Ascending aorta (tissue), 2 donors: ENCODE measurements at places on chromosomes 1 and 21. TPM values are rescaled to one million over a fixed set of nuclear protein-coding genes. Genes with fewer than 3 reads are reported as not detected.

ASCL5 gene
- not detected for total RNA-seq

GJC2 gene
- total RNA-seq: 5.4 TPM

SPATA21 gene
- total RNA-seq: not detected

ACTN2 gene
- 10.5 TPM for total RNA-seq

TOR3A gene
- 109 TPM for total RNA-seq

HNRNPCL4 gene
- total RNA-seq: not detected

F13B gene
- total RNA-seq: not detected

IVL gene
- not detected for total RNA-seq

GCSAML gene
- total RNA-seq: not detected

CRP gene
- 3.8 TPM for total RNA-seq

- DNase-seq: no peak
These were observed 63.4 kb upstream of the L1TD1 start for GRCh38 chr1:62131093-62131725.

- no peak for DNase-seq
These were observed 24.4 kb upstream of the NDC1 start for GRCh38 chr1:53862507-53862906.

- DNase-seq: no peak
These were observed 84.2 kb downstream of the ABCA4 start for GRCh38 chr1:94036730-94037129.

DNA sequence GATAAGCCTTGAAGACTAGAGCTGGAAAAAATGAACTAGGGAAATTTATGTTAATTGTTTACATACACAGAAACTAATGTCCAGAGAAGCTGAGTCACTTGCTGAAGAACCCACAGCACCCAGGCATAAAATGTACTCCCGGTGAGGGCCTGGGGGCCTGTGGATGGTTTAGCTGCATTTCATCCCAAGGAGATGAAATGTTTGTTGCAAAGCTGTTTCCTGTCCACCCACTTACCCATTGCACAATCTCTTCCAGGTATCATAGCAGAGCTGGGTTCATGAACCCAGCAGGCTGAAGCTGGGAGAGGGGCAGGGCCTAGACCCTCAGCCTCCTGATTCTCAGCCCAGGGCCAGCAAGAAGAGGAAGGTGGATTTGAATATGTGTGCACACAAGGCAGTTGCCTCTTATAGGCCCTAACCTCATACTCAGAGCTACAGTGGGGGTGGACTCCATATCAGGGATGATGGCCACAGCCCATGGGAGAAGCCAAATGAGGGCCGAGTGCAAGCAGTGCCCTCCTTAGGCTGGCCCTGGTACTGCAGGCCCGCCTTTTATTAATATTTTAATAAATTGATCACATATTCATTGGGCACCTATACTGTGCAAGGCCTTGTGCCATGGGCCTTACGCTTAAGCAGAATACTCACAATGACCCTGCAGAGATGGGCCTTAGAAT, 110.8 kb downstream of the LACTBL1 start:
- DNase-seq: no peak

DNA sequence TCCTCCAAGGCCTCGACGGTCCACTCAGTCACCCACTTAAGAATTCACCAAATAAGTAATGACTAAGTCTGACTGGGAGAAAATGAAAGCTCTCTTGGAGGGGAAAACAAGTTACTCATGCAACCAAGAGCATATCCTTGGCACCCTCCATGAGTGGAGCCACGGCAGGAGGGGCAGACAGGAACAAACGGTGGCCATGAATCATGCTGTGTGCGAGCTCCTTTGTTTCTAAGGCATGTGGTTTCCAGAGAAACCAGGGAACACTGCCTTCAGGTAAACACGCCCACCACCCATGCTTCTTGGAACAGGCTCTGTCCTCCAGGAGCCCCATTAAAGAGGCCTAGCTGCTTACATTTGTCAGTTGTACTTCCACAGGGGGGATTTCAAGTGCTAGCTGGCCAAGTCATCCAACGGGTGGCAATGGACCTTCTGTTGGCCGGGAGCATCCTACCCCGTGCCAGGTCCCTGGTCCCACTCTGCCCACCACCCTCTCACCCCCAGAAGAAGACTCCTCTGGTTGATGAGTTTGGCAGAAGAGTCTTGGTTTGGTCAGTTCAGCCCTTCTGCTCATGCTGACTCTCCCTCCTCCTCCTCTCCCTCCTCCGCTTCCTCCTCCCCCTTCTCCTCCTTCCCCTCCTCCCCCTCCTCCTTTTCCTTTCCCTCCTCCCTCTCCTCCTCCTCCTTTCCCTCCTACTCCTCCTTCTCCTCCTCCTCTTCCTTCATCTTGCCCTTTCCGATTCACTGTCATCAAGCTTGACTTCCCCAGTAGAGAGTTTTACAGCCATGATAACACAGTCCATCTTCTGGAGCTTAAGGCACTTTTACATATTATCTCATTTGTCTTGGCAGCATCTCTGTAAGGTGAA, 107.6 kb downstream of the CCDC185 start:
- peak; percentile 14 for DNase-seq

GRCh38 chr1:30302858-30303257, 420.5 kb downstream of the MATN1 start:
- DNase-seq: no peak

DNA sequence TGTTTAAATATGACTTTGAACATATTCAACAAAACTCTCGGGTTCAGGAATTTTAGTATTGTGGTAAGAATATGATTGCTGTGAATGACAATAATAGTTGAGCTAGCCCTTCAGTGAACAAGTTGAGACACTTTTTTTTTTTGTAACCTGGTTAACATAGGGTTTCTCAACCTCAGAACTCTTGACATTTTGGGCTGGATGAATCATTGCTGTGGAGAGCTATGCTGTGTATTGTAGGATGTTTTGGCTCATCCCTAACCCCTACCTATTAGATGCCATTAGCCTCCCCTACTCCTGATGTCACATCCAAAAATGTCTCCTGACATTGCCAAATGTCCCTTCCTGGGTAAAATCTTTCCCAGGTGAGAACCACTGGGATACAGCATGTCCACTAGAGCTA, 113.7 kb downstream of the RUNX1 start:
- no peak for DNase-seq

- no peak for DNase-seq
These were observed 86.7 kb upstream of the TTC34 start for GRCh38 chr1:2887941-2888855.

DNA sequence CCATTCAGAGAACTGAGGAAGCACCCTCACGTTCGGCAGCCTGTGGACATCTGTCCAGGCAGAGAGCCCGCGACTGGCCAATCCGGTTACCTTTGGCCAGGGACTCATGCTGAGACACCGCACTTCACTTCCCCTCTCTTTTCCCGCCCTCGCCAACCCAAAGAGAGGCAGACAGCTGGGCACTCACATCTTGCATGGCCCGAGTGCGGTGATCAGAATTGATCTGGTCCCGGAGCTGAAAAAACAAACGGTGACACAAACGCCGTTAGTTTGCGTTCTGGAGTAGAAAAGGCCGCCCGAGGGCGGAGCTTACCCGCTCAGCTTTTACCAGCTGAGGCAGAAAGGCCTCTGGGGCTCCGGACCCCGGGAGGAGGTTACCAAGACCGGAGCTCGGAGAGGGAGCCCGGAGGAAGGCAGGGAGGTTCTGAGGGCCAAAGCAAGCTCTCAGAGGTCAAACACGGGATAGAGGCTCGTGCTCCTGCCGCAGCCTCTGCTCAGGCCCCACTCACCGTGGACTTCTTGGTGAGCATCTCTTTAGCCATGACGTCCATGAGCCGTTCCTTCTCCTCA, 376 bp downstream of the SF3A3 start:
- peak; percentile 68 for DNase-seq

GRCh38 chr1:199855580-199855979, 171.9 kb upstream of the NR5A2 start:
- no peak for DNase-seq

GRCh38 chr1:17837233-17838030, 82.3 kb downstream of the ACTL8 start:
- no peak for DNase-seq

DNA sequence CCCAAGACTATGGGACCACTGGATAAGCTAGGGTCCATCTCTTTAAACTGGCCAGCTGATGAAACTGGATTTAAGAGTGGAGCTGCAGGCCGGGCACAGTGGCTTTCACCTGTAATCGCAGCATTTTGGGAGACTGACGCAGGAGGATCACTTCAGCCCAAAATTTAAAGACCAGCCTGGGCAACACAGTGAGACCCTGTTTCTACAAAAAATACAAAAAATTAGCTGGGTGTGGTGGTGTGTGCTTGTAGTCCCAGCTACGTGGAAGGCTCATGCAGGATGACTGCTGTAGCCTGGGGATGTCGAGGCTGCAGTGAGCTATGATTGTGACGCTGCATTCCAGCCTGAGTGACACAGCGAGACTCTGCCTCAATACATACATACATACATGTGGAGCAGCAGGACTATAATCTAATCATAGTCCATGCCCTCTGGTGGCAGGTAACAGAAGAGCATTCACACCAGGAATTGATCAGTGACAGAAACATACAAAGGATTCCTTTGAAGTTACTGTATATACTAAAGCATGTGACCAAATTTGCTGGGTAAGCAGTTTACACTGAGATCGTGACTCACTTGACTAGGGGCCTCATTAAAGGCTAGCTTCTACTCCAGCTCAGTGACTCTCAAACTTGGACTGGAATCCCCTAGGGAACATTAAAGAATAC, 101.5 kb upstream of the SLFNL1 start:
- DNase-seq: no peak

GRCh38 chr1:228866468-228866867, 131.2 kb downstream of the RHOU start:
- no peak for DNase-seq

GRCh38 chr1:27634985-27635367, at the start of gene FGR:
TSS of gene FGR (minus strand) at chr1:27635185. CDS start at chr1:27623916, 11,269 bp downstream.
- no peak for DNase-seq

DNA sequence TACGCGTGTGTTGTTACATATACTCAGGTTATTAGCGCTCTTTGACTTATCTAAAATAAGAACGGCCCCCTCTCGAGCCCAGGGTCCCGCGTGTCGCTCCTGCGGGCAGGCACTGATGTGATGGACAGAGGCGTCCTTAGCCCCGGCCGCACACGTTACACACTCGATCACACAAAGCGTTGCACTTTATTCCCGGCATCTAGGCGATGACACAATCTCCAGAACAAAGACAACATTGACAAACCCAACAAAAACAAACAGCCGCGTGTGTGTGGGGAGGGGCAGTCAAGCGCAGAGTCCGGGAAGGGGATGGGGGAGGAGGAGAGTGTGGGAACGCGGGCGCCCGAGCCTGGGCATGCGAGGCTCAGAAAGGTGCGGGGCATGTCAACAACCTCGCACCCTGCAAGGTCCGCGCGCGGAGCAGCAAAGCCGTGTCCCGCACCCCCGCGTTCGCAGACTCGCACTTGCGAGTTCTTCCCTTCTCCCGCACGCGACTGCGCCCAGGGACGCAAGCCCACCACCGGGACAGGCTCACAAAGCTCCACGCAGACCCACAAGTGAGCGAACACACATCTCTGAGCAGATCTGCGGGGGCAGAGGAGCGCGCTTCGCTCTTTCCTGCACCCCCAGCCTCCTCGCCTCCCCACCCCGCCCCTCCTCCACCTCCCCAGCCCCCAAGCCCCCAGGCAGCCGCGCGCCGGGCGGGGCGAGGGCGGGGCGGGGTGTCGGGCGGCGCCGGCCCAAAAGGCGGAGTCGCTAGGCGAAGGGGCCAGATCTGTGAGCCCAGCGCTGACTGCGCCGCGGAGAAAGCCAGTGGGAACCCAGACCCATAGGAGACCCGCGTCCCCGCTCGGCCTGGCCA, at the start of gene EFNA1:
EFNA1 (plus strand) TSS at position 772 of the 862 bp plus-strand sequence. CDS start 102 bp downstream, outside the sequence.
- DNase-seq: peak; percentile 78

- DNase-seq: peak; percentile 98
These were observed 12.2 kb downstream of the ADAMTSL4 start for GRCh38 chr1:150561254-150561973.

DNA sequence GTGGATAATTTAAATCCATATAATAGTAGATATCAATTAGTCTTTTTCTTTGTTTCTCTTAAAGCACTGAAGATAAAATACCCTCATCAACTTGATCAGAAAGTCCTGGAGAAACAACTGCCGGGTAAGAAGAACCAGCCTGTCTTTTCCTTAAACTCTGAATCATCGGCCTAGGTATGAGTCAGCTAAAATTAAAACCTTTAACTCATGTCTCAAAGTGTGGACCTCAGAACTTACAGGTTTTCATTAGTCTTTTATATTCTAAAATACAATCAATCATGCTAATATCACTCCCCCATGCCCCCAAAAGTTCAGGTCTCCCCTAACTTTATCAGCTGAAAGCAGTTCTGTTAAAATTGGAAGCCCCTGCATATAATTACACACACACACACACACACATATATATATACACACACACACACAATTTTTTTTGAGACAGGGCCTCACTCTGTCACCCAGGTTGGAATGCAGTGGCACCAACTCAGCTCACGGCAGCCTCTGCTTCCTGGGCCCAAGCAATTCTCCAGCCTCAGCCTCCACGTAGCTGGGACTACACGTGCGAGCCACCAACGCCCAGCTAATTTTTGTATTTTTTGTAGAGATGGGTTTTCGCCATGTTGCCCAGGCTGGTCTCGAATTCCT, 61.3 kb downstream of the B3GALNT2 start:
- DNase-seq: no peak

DNA sequence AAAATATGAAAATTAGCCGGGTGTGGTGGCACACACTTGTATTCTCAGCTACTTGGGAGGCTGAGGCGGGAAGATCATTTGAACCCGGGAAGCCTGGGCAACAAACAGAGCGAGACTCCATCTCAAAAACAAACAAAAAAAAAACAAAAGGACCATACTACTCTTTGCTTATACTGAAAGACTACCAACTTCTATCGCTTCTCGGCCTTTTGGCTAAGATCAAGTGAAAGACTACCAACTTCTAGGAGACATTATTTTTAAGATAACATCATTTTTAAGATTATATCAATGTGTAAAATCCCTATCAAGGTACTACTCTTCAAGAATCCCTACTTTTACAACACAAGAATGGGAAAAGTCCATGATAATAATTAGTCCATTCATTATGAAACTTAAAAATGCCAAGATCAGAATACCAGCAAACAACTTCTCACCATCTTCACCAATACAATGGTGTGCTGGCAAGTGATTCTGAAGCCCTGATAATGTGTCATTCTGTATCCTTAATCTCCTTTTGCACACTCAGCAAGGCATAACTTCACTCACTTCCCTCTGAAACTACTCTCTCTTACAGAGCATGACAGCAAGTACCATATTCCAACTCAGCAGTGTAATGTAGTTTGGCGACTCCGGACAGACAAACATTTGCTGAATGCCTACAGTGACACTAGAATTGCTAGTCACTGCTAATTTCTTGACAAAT, 1.7 kb downstream of the PTP4A2 start:
- DNase-seq: no peak

GRCh38 chr1:207752456-207752998, 673 bp downstream of the CD46 start:
- no peak for DNase-seq

GRCh38 chr1:161009602-161010211, 11.2 kb downstream of the F11R start:
- DNase-seq: no peak

- DNase-seq: no peak
These were observed 29.5 kb upstream of the DMRTA2 start for GRCh38 chr1:50452700-50453099.
